ENCODE measurements at places on chromosomes 12 and 14.

GRCh38 chr14:34965912-34966311, 16.9 kb upstream of the SRP54 start:
- no peak for DNase-seq

- no peak for DNase-seq
These were observed 14.6 kb upstream of the EIF5 start for GRCh38 chr14:103319422-103319821.

DNA sequence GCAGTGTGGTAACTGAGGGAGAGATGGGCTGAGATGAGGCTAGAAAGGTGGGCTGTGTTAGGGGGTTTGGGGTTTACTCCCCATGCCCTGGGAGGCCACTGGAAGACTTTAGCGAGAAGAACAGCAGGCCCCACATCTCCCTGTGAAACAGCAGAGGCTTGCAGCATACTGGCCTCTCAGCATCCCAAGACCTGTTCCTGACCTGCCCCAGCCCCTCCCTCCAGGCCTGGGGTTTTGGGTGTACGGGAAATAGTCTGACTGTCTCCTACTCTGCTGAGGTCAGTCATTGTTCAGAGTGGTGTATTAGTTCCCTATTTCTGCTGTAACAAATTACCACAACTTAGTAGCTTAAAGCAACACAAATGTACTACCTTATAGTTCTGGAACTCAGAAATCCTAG, 103.5 kb upstream of the HIF1A start:
- DNase-seq, result no peak

DNA sequence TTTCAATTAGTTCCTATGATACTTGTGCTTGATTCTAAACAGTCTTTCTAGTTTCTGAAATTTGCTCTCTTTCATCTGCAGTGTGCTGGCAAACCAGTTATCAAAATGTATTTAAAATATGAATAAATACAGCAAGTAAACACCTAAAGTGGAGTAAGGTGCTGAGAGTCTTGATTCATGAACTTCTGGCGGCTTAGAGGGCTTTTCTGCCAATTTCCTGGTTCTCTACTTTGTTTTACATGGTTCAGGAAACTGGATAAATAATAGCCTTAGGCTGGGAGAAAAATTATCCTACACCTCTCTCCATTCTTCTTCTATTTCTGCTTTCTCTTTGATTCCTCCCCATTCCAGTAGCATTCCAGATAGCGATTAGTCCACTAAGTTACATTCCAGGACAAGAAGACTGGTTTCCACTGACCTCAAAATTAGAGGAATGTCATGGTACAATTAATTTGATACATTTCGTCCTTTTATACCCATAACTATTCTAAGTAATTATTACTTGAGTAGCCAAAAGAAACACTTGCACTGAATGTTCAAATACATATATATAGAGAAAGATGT, 14.9 kb downstream of the ATP2B1 start:
- no peak for DNase-seq

DNA sequence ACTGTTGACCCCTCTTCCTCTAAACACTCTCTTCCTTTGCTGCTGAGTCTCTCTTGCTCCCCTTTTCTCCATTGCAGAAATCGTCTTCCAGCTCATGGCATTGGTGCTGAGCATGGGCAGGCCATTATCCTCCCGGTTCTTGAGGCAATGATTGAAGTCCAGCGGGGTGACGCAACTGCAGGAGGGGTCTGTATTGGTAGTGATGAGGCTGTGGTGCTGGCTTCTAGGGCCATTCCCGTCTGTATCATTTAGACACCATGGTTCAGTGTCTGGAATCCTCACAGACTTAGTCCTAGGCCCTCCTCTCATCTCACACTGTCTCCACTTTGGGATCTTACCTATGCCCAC, 720 bp upstream of the SLC22A17 start:
- DNase-seq, result no peak
